ENCODE measurements at places on chromosomes 4 and X.

- no peak for DNase-seq
Observed at GRCh38 chr4:104418286-104418685, 76.4 kb downstream of the CXXC4 start.

GRCh38 chr4:29046186-29046585 lies 1674.0 kb upstream of the PCDH7 start:
- peak; percentile 22 for DNase-seq

DNA sequence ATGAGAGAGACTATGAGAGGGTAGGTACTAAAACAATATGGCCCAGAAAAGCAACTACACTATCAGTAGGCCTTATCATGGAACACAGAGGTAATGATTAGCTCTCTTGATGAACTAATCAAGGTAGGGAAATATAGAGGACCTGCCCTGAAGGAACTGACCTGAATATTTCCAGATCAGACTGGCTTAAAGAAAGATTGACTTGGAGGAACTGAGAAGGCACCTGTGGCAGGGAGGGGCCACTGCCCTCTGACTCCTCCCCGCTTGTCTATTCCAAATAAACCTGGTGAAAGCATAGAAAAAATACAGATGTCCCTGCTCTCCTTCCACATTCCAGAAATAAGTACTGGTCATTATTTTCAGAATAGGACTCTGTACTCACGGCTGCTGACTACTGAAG lies 5.5 kb downstream of the RPS6KA6 start:
- DNase-seq, result no peak

DNA sequence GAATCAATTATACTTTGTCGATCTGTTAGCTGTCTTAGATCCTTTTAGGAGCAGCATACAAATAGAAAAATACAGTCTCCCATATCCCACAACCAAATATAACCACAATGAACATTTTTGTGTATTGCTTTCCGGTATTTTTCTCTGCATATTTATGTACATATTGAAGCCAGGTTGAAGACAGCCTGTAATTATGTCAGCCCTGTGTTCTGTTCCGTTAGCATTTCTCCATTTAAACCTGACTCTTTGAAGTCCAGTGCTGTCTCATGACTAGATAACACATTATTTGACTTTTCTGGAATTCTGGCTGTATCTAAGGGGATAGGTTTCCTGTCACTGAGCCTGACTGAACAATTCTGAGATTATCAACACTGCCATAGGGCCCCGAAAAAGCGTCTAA lies 4.0 kb upstream of the SLC34A2 start:
- DNase-seq, result no peak

DNA sequence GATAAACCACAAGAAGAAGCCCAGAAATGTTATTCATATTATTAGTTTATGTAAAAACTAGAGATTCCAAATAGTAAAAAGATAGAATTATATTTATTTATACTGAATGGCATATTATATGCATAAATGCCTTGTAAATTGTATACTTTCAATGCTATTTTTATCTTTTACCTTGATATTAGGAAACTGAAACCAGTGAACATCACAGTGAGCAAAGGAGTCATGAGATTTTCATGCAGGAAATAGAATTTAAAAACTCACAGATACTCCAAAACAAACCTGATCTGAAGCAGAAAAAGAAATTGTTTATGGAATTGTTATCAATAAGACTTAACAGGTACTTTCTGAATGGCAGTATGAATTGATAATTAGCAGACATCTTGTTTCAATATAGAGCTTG lies 207.3 kb upstream of the CENPE start:
- no peak for DNase-seq

DNA sequence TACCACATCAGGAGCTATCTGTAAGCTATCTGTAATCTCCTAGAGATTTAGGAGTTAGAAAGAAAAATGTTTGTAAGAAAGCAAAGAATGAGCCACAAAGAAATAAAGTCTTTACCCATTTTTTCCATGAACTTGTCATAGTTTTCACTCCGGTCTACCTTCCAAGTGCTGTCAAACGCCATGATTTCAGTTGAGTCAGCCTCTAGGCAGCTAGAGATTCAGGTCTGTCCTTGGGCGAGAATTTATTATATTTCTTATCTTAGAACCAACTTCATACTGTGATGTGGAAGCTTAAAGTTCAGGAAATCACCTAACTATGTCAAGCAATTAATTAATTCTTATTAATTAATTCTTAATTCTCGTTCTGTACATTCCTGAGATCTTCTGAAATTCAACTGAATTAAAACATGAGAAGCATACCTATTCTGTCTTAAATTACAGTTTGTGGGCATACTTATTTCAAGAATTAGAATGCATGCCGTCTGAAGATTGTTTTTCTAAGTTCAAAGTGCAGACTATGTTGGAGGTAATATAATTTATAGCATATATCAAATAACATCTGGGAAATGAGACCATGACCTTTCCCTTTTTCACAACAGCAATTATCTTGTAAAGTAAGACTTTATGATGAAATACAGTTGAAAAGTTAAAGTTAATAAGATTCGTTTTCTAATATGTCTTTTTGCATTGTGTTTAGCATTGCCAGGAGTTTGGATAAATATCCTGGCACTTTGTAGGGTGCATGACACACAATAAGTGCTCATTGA lies at the start of gene FABP2:
Gene FABP2 (minus strand): TSS at position 218 of the 767 bp plus-strand sequence. CDS start 36 bp downstream, at position 182.
- DNase-seq, result no peak

DNA sequence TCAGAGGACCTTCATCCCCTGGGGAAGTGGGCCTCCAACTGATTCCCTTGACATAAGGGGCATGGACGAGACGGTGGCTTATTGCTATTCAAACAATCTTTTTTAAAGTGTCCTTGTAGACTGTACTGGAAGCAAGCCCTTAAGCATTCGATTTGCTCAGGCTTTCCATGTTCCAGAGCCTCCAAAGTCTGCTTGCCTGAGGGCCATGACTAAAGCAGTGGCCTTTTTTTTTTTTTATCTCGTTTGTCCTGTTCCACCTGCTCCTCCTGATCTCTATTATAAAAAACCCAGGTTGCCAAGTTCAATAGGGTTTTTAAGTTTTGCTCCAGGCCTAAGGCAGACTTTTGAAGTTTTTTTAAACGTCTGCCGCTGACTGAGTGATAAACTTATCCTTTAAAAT lies 103.7 kb upstream of the AADAT start:
- DNase-seq, result no peak

GRCh38 chrX:109845996-109846395 lies 112.9 kb upstream of the ACSL4 start:
- no peak for DNase-seq

- no peak for DNase-seq
Observed at GRCh38 chr4:177091515-177091914, 218.2 kb upstream of the NEIL3 start.

- no peak for DNase-seq
Observed at GRCh38 chr4:12861422-12861821, 622.7 kb downstream of the RAB28 start.

- no peak for DNase-seq
Observed at GRCh38 chrX:120753413-120754251, 122.0 kb downstream of the CT47B1 start.

- peak; percentile 40 for DNase-seq
Observed at GRCh38 chrX:124194901-124195300, 137.6 kb upstream of the TEX13D start.

GRCh38 chr4:183766140-183766539 lies 107.0 kb downstream of the TRAPPC11 start:
- DNase-seq, result peak; percentile 23

- DNase-seq, result no peak
Observed at GRCh38 chrX:46599051-46599560, 25.5 kb downstream of the CHST7 start.

GRCh38 chr4:95080969-95081368 lies 323.2 kb downstream of the BMPR1B start:
- DNase-seq, result no peak

- DNase-seq, result no peak
Observed at GRCh38 chr4:43485196-43485595, 592.7 kb downstream of the GRXCR1 start.

GRCh38 chrX:113384628-113385027 lies 544.0 kb upstream of the AMOT start:
- DNase-seq, result peak; percentile 39

GRCh38 chr4:80619070-80619674 lies 283.6 kb downstream of the CFAP299 start:
- DNase-seq, result no peak

GRCh38 chr4:71980976-71981375 lies 50.8 kb upstream of the NPFFR2 start:
- no peak for DNase-seq

GRCh38 chr4:25614807-25615206 lies 40.8 kb upstream of the SLC34A2 start:
- DNase-seq, result no peak

- DNase-seq, result peak; percentile 80
Observed at GRCh38 chrX:40845331-40845911, 110.1 kb upstream of the MED14 start.

DNA sequence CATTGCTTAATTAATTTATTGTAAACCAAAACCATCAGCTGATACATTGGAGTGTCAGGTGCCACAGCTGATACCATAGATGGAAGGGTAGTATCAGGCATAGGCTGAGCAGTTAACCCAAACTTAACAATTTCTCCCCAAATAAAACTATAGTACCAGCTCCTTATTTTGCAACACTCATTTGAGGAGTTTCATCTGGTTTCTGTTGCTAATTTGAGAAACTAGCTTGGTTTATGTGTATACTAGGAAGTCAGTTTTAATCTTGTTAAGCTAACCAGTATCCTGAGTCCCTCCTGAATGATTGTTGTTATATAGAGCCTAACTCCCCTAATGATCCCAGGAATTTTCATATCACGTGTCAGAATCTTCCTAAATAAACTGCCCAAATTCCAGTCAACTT lies 12.7 kb downstream of the DCAF16 start:
- no peak for DNase-seq

DNA sequence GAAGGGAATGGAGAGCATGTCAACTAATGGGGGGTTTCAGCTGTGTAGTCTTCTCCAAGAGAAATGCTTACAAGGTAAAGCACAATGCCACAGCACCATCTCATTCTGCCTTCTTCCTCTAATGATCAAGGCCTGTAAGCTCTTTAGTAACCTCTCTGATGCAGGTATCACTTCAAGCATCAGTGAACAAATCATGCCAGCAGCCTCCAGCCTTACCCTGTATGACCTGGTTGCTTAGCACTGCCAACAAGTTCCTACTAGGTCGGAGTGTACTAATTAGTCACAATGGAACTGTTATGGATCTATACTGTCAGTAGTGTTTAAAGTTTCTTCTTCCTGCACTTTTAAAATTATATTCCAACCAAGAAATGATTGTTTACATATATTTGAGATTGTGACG lies 197.7 kb downstream of the GRID2 start:
- DNase-seq, result no peak

DNA sequence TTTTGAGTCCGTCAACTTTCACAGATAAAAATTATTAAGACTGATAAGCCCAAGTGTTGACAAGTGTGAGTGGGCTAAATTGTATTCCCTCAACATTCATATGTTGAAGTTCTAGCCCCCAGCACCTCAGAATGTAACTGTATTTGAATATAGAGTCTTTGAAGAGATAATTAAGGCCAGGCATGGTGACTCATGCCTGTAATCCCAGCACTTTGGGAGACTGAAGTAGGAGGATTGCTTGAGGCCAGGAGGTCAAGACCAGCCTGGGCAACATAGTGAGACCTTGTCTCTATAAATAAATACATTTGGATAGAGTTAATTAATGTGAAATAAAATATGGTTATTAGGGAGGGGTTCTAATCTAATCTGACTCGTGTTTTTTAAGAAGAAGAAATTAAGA lies 29.7 kb upstream of the SLC25A4 start:
- no peak for DNase-seq

DNA sequence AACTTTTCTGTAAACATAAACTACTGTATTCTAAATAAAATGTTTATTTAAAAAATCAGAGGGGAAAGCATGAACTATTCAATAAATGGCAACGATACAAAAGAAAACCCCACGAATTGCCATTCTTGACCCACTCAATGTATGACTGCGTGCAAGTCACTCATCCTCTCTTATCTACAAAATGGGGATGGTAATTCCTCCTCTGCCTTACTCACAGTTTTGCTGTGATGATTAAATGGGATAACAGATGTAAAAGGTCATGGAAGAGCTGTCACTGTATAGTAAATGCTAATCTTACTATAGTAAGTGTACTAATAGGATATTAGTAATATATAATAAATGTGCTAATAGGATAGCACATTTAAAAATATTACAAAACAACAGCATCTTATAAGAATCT lies 173.4 kb downstream of the SCFD2 start:
- no peak for DNase-seq

GRCh38 chr4:85610450-85610849 lies 135.5 kb downstream of the ARHGAP24 start:
- no peak for DNase-seq

DNA sequence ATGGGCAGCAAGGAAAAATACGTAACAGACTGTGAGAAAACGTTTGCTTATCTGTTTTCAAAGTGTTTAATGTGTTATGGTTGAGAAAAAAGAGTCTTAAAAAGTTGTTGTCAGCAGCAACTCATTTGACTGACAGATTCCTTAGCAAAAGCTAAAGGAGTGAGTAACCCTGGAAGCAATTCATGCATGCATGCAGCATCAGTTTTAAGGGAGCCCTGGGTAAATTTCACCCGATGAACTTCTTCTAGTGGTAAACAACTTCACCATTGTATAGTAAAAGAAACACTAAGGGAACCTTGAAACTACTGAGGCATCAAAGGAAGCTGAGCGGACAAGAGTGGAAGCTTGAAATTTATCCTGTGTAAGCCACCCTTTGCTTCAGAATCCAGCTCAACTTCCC lies 583.2 kb upstream of the INTU start:
- DNase-seq, result no peak

DNA sequence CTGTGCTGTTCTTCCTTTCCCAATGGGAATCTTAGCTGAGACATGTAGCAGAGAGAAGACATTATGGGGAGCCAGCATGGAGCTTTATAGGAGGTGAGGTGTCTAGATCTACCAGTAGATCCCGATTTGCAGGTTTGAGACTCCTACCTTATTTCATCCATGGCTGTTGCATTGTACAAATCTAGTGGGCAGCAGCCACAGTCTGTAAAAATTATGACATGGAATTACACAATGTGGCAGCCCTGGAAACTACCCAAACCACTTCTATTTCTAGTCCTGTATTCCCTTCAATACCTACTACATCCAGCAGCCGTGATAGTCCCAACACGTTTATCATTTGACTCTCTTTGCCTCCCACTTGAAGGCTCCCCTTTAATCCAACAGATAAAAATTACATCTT lies 8.1 kb downstream of the ATP7A start:
- no peak for DNase-seq

DNA sequence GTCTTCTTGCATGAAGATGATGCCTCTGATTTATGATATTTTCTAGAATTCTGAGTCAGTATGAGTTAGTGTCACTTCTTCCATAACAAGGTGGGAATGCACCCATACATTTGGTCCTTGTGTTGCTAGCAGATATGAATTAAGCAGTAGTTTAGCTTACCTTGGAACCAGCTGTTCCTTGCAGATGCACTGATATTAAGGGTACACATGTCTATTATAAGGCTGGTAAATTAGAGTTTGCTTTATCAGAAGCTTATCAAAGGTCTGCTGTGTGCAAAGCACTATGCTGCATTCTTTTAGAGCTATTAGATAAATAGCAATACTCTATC lies 36.5 kb downstream of the AFF1 start:
- DNase-seq, result no peak

DNA sequence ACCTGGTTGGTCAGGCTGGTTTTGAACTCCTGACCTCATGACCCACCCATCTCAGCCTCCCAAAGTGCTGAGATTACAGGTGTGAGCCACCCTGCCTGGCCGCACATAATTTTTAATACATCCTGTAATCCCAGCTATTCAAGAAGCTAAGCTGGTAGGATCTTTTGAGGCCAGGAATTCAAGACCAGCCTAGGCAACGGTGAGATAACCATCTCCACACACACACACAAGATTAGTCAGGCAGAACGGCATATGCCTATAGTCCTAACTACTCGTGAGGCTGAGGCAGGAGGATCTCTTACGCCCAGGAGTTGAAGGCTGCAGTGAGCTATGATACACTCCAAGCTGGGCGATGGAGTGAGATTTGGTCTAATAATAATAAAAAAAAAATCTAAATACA lies 212.4 kb upstream of the NEIL3 start:
- DNase-seq, result no peak
